ENCODE measurements at places on chromosomes 13 and 19.

- no peak for DNase-seq
Measured at GRCh38 chr19:35223862-35224505, 4.6 kb downstream of the FAM187B start.

DNA sequence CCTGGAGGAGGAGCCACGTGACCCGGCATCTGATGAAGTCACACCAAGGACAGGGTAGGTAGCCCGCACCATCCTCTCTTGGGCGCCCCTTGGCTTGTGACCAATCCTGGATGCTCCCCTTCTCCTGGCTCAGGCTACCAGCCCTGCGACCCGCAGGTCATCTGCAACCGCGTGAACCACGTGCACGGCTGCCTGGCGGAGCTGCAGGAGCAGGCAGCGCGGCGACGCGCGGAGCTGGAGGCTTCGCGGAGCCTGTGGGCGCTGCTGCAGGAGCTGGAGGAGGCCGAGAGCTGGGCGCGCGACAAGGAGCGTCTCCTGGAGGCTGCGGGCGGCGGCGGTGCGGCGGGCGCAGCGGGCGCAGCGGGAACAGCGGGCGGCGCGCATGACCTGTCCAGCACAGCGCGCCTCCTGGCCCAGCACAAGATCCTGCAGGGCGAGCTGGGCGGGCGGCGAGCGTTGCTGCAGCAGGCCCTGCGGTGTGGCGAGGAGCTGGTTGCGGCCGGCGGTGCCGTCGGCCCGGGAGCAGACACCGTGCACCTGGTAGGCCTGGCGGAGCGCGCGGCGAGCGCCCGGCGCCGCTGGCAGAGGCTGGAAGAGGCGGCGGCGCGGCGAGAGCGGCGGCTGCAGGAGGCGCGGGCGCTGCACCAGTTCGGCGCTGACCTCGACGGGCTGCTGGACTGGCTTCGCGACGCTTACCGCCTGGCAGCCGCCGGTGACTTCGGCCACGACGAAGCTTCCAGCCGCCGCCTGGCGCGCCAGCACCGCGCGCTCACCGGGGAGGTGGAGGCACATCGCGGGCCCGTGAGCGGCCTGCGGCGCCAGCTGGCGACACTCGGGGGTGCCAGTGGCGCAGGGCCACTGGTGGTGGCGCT, 45.9 kb downstream of the SPTBN4 start:
- DNase-seq: peak; percentile 53

GRCh38 chr19:42115705-42116104, 16.5 kb downstream of the POU2F2 start:
- no peak for DNase-seq

GRCh38 chr19:48319647-48320541, 5.5 kb upstream of the EMP3 start:
- peak; percentile 93 for DNase-seq

GRCh38 chr19:16661480-16662034, 618 bp downstream of the TMEM38A start:
- no peak for DNase-seq

DNA sequence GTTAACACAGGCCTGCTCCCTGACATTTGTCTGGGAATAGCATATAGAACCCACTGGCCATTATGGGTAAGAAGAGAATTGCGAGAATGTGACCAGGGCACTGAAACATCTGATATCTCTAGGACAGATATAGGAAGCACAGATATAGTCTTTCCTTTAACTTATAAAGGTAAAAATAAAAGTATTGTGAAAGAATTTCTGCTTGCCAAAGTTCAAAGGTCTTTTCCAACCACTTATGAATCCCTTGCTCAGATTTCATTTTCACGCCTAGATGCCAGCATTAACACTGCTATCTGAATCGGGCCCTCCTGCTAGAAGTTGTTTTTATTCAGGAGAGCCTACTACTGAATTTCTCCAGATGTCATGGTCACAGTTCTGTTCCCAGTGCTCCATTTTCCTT, 27.7 kb downstream of the BBC3 start:
- DNase-seq: no peak

DNA sequence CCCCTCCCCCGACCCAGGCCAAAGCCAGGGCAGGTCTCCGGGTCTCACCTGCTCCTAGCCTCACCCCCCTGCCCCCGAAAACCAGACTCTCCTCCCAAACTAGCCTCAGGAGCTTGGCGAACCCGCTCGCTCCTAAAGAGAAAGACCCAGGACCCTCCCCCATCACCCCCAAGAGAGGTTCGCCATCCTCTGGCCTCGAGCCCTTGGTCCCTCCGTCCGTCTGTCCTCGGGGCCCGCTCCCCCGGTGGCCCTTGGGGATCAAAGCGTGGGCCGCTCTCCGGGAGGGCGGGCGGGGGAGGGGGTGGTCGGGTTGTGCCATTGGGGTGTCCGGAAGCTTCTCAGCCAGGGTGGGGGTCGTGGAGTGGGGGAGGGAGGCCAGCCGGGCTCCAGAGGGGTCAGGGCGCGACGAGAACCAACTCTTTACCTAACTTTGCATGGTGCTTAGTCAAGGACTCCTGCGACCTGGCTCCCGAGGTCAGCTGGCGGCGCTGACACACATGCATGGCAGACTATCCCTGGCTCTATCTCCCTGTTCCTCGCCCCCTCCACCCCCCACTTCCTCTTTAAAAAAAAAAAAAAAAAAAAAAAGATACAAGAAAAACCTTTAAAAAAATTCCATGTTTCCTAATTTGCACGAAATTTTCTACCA, 15.6 kb downstream of the SMIM24 start:
- peak; percentile 57 for DNase-seq

GRCh38 chr13:74003374-74003773, 130.8 kb downstream of the KLF12 start:
- no peak for DNase-seq

DNA sequence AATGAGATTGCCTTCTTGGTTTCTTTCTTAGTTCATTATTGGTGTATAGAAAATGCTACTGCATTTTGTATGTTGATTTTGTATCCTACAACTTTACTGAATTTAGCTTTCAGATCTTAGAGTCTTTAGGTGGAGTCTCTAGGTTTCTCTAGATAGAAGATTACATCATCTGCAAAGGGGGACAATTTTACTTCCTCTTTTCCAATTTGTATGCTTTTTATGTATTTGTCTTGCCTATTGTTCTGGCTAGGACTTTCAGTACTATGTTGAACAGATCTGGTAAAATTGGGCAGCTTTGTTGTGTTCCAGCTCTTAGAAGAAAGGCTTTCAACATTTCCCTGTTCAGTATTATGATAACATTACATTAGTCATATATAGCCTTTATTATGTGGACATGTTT, 101.0 kb upstream of the SPRY2 start:
- peak; percentile 46 for DNase-seq

DNA sequence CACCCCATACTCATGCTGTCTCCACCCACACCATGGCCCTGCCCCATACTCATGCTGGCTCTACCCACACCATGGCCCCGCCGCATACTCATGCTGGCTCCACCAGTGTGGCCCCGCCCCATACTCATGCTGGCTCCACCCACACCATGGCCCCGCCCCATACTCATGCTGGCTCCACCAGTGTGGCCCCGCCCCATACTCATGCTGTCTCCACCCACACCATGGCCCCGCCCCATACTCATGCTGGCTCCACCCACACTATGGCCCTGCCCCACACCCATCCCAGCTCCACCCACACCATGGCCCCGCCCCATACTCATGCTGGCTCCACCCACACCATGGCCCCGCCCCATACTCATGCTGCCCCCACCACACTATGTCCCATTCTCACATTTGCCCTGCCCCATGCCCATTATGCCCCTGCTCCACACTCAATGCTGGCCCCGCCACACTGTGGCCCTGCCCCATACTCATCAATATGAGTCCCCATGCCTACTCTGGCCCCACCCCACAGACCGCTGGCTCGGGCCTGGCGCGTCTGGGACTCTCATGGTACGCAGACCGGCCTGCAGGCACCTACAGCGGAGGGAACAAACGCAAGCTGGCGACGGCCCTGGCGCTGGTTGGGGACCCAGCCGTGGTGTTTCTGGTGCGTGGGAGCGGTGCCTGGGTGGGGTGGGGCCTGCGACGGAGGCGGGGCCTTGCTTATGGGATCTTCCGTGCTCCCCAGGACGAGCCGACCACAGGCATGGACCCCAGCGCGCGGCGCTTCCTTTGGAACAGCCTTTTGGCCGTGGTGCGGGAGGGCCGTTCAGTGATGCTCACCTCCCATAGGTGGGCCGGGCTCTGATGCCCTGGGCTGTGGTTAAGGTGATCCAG, 3.7 kb upstream of the ARHGAP45 start:
- DNase-seq: peak; percentile 55

GRCh38 chr13:27296496-27296895, 25.9 kb downstream of the RASL11A start:
- no peak for DNase-seq

- no peak for DNase-seq
Measured at GRCh38 chr13:33872005-33872351, 54.0 kb downstream of the RFC3 start.

DNA sequence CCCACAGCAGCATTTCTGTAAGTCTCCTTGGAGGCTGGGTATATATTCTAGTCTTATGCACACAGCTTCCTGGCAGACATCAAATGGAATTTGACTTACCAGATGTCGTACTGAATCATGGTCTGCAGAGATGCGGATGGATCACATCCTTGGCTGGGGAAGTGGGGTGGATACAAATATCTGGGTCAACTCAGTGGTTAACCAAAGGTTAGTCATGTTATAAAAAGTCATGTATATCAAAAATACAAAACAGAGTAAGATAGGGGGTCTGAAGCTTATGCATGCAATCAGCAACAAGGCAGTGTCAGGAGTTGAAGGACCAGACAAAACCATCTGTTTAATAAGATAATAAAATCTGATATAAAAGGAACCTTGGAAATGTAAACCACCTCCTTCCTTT, 61.9 kb downstream of the WASF3 start:
- DNase-seq: no peak

GRCh38 chr19:56111601-56112312, 9.3 kb downstream of the ZNF787 start:
- peak; percentile 85 for DNase-seq

- DNase-seq: peak; percentile 53
Measured at GRCh38 chr19:30799865-30800755, 427.9 kb downstream of the ZNF536 start.

- DNase-seq: no peak
Measured at GRCh38 chr19:5243878-5244277, 96.7 kb downstream of the PTPRS start.

DNA sequence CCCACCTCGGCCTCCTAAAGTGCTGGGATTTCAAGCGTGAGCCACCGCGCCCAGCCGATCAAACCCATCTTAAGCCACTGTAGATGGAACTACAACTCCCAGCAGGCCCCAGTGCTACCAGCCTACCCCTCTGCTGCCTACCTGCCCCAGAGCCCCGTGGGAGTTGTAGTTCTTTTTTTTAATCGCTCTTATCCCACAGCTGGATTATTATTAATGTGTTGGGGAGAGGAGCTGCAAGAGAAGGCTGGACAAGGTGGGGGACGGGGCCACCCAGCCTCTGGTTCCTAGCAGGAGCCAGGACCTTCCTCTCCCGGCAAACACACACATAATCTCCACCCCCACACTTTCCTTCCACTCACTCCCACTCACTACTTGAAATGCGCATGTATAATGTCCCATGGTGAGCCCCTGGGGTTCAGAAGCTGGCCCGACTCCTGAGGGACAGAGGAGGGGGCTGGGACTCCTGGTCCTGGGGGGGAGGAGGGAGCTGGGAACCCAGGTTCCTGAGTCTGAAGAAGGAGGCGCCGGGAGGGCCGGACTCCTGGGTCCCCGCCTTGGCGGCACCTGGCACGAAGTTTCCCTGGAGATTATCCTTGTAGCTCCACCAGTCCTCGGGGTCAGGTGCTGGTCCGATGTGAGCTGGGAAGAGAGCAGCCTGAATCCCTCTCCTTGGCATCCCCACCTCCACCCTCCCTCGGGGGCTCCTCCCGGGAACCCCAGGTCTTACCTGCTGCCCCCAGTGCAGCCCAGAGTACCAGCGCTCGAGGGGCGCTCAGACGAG, 958 bp downstream of the CA11 start:
- DNase-seq: peak; percentile 82

GRCh38 chr19:44588771-44589112, 24.6 kb upstream of the IGSF23 start:
- DNase-seq: no peak

DNA sequence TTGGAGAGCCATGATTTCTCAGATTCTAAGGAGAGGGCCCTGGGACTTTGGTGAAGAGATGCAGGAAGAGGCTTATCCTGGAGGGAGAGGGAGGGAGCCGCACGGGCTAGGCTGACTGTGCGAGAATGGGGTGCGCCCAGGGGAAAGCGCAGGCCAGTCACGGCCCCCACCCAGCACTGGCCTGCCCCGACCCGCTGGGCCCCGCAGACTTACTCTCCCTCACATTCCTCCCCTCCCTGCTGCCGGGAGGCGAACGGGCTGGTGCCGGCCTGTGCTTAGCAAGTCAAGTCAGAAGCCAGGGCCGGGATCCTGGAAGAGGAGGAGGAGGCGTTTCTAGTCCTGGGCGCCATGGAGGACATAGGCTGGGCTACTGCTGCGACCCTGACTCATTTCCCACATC, 120.0 kb downstream of the CRYL1 start:
- DNase-seq: no peak

DNA sequence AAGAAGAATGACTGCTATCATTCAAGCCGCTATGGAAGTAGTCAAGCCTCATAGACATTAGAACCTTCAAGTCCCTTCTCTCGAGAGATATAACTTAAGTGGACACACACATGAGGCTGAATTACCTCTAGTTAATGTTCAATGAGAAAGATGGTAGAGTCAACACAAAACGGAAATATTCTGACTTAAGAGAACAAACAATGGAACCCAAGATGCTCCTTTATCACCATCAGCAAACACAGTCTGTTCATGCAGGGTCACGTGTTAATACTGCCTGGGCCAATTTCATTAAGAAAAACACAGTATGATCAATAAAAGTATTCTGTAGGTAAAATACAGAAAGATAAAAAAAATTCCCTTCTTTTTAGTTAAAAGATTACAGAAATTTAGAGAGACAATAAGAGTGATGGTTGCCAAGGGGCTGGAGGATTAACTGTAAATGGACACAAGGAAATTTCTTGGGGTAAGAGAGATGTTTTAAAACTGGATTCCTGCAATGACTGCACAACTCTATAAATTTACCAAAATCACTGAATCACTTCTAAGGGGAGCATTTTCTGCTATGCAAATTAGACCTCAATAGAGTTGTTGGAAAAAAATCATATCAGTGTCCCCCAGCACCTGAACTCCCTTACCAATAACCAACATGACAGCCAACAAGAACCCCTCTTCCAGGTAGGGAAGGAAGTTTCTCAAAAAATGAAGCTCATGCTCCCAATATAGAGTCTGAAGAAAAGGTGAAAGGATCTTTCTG, 256.6 kb downstream of the ABCC4 start:
- no peak for DNase-seq

- DNase-seq: no peak
Measured at GRCh38 chr13:53150568-53150967, 122.0 kb downstream of the OLFM4 start.

- no peak for DNase-seq
Measured at GRCh38 chr19:2252797-2253105, 3.5 kb downstream of the JSRP1 start.

GRCh38 chr13:91101381-91101780, 246.1 kb upstream of the MIR17HG start:
- DNase-seq: no peak

DNA sequence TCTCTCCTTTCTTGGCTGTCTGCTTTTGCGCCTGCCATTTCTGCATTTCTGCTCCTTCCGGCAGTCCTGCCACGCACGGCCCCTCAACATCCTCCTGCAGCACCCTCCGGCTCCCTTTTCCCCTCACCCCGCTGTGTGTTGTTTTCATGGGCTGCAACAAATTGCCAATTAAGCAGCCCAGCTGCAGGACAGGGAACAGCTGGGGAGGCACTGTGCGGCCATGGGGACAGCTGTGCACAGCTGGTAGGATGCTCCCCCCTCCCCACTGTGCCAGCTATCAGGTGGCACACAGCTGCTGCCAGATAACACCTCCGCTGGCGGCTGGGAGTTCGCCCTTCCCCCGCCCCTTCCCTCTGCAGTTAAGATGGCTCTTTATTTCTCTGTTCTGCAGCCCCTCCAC, 25.4 kb downstream of the LYL1 start:
- no peak for DNase-seq
